IMR-90 (cell line): ENCODE measurements at places on chromosomes 12 and 14. TPM values are rescaled to one million over a fixed set of nuclear protein-coding genes. Genes with fewer than 3 reads are reported as not detected.

DNA sequence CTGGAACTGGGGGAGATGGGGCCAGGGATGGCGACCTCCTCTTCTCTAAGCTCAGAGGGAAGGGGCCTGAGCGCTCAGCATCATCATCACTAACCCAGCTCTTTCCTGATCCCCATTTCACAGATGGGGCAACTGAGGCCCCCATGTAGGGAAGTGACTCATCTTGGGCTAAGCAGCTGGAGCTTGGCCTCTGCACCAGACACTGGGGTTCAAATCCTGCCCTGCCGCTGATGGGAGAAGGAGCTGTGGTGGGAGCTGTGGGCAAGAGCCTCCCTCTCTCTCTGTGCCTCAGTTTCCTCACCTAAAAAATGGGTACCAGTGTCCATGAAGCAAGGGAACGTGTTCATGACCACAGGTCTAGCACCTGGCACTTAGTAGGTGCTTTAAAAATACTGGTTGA is 2.6 kb upstream of the TRPV4 start:
- no peak overlapping the region for H3K4me3 ChIP-seq
- H3K27ac ChIP-seq: no peak overlapping the region
- H3K4me1 ChIP-seq: peaks cover 2% of the 10 kb centered on the region; the same call in 1 of the 2 replicates
- DNase-seq: no peak
- no peaks in the 10 kb centered on the region; the same call in 1 of the 2 replicates for H3K27me3 ChIP-seq

GRCh38 chr12:51869931-51870330 is 18.0 kb upstream of the ANKRD33 start:
- H3K27ac ChIP-seq: no peak overlapping the region
- DNase-seq: no peak
- no peaks in the 10 kb centered on the region for H3K36me3 ChIP-seq
- H3K4me1 ChIP-seq: peaks cover 2% of the 10 kb centered on the region; the same call in 1 of the 2 replicates

DNA sequence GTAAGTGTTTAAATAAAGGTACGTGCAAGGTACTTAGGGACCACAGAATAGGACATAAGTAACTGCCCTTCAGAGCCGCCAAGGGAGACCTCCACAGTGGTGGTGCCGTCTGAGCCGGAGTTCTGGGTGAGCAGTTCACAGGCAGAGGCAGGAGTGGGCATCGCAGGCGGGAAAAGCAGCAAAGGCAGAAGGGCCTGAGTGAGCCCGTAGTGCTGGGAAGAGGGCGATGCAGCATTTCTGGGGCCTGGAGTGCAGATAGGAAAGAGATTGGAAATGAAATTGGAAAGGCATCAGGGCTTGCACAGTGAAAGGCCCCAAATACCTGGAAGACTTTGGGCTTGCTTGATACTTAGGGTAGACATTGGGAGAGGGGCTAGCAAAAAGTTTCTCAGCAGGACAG is 32.9 kb downstream of the EVL start:
- H3K4me3 ChIP-seq: no peak overlapping the region
- DNase-seq: no peak
- H3K27me3 ChIP-seq: no peaks in the 10 kb centered on the region
- H3K36me3 ChIP-seq: peaks cover 3% of the 10 kb centered on the region
- no peak overlapping the region for H3K27ac ChIP-seq
- peaks cover 10% of the 10 kb centered on the region for H3K4me1 ChIP-seq

WSCD2 gene
- not detected in 2 replicates for polyA plus RNA-seq

ITPR2 gene
- 1.1 and 1.2 TPM in 2 replicates for polyA plus RNA-seq

TBX5 gene
- 14.7 and 16.6 TPM in 2 replicates for polyA plus RNA-seq

CLEC6A gene
- polyA plus RNA-seq: not detected in 2 replicates

LMNTD1 gene
- 1.3 and 1.5 TPM in 2 replicates for polyA plus RNA-seq
